ENCODE measurements at places on chromosomes 11 and 22. TPM values are rescaled to one million over a fixed set of nuclear protein-coding genes. Genes with fewer than 3 reads are reported as not detected.

The IRAG1 gene
- total RNA-seq, result 0.89 TPM

The OR51B2 gene
- total RNA-seq, result not detected

The HBG2 gene
- total RNA-seq, result not detected

The MAP6 gene
- 0.89 TPM for total RNA-seq

The B3GAT3 gene
- 48.4 TPM for total RNA-seq

The P2RY2 gene
- total RNA-seq, result not detected

The EMID1 gene
- total RNA-seq, result not detected

The KRTAP5-9 gene
- not detected for total RNA-seq

The NAALADL1 gene
- total RNA-seq, result 71.2 TPM

The PHOX2A gene
- not detected for total RNA-seq

The OR52N5 gene
- total RNA-seq, result not detected

The SLC15A3 gene
- 2.6 TPM for total RNA-seq

The TRIM48 gene
- not detected for total RNA-seq

The MPZL2 gene
- not detected for total RNA-seq

The SVIP gene
- 3.4 TPM for total RNA-seq

The FAT3 gene
- 0.58 TPM for total RNA-seq

The SLC6A5 gene
- not detected for total RNA-seq

The SLC17A6 gene
- not detected for total RNA-seq

The MOGAT2 gene
- not detected for total RNA-seq

The PLAAT5 gene
- total RNA-seq, result not detected

The ISX gene
- not detected for total RNA-seq

The UNC93B1 gene
- 17.3 TPM for total RNA-seq

The MPPED1 gene
- not detected for total RNA-seq

The OR10D3 gene
- not detected for total RNA-seq

The STK33 gene
- total RNA-seq, result 5.3 TPM

The PNPLA3 gene
- 3.5 TPM for total RNA-seq

The SYT9 gene
- 0.18 TPM for total RNA-seq

The EHF gene
- not detected for total RNA-seq

The KRTAP5-1 gene
- total RNA-seq, result not detected

Measured in myometrial cell (primary cell).